ENCODE measurements at places on chromosomes 2 and 18. TPM values are rescaled to one million over a fixed set of nuclear protein-coding genes. Genes with fewer than 3 reads are reported as not detected.

DNA sequence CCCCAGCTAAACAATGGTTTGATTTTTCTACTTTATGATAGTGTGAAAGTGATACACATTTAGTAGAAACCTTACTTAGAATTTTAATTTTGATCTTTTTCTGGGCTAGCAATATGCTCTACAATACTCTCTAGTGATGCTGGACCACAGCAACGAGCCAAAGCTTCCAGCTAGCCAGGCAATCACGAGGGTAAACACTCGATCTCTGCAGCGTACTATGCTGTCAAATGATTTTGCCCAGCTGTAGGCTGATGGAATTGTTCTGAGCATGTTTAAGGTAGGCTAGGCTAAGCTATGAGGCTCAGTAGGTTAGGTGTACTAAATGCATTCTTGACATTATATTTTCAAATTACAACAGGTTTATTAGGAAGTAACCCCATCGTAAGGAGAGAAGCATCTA, 207.5 kb downstream of the LRRTM4 start:
- DNase-seq, result no peak

GRCh38 chr2:105375001-105375561, 23.8 kb downstream of the FHL2 start:
- no peak for DNase-seq

- DNase-seq, result peak; percentile 57
These were observed 548.0 kb upstream of the SALL3 start for GRCh38 chr18:78431606-78432005.

GRCh38 chr2:134727385-134727784, 8.6 kb upstream of the TMEM163 start:
- DNase-seq, result peak; percentile 62

Gene ANTXR1
- total RNA-seq, result 11.1 TPM

Gene PLGLB2
- 0.11 TPM for total RNA-seq

- DNase-seq, result no peak
These were observed 147.8 kb upstream of the SPHKAP start for GRCh38 chr2:228329282-228329681.

Gene LYPD6
- total RNA-seq, result 8.5 TPM

GRCh38 chr18:3892152-3892551, 442.2 kb downstream of the TGIF1 start:
- no peak for DNase-seq

DNA sequence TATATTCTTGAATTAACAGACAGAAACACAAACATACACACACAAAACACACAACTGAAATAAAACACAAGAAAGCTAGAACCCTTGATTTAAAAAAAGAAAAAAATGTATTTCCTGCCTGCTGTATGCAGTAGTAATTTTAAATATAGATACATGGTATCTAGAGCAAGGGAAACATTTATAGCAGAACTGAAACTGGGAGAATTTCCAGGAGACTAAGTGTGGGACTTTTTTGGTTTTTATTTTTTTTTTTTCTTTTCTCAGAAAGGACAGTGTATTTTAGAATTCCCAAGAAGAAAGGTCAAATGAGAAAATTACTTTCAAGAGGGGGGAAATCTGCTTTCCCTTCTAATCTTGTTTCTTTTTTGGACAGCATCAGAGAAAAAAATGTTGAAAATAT, 558.9 kb upstream of the PKDCC start:
- DNase-seq, result no peak

Gene CCBE1
- 6.5 TPM for total RNA-seq

Gene PRKAG3
- not detected for total RNA-seq

- DNase-seq, result peak; percentile 2
These were observed 30.2 kb downstream of the NYAP2 start for GRCh38 chr2:225429717-225430116.

Gene CLEC4F
- total RNA-seq, result not detected

Gene NT5DC4
- not detected for total RNA-seq

Gene TRIM54
- total RNA-seq, result not detected

DNA sequence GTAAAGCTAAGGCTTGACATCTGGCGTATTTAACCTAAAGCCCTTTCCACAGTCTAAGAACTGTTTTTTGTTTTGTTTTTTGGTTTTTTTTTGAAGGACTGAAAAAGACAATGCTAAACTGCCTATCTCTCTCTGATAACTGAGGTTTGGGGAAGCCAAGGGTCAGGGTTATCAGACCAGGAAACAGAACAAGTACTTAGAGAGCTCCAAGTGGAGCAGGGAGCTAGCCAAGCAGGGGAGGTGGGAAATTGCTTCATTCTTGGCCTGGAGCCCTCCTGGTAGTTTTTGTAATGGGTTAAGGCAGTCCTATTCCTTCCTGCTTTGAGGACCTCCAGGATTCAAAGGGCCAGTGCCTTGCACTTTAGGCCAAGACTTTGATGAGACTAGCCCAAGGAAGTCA, 154.3 kb upstream of the LTBP1 start:
- no peak for DNase-seq

GRCh38 chr2:231001921-231002320, 6.0 kb downstream of the SPATA3 start:
- DNase-seq, result no peak

- DNase-seq, result no peak
These were observed 105.8 kb downstream of the PLB1 start for GRCh38 chr2:28601616-28602015.

- DNase-seq, result peak; percentile 6
These were observed 104.2 kb upstream of the RND3 start for GRCh38 chr2:150591496-150592285.

Gene RFX8
- 4.6 TPM for total RNA-seq

- no peak for DNase-seq
These were observed 2.5 kb downstream of the TMBIM1 start for GRCh38 chr2:218289639-218290315.
